ENCODE measurements at places on chromosomes 13 and 19.

- no peak for DNase-seq
Observed at GRCh38 chr19:32352241-32352630, 6.8 kb downstream of the ZNF507 start.

- DNase-seq = no peak
Observed at GRCh38 chr13:104737713-104738112, 1671.5 kb upstream of the SLC10A2 start.

- no peak for DNase-seq
Observed at GRCh38 chr19:1715540-1715939, 37.8 kb upstream of the ONECUT3 start.

DNA sequence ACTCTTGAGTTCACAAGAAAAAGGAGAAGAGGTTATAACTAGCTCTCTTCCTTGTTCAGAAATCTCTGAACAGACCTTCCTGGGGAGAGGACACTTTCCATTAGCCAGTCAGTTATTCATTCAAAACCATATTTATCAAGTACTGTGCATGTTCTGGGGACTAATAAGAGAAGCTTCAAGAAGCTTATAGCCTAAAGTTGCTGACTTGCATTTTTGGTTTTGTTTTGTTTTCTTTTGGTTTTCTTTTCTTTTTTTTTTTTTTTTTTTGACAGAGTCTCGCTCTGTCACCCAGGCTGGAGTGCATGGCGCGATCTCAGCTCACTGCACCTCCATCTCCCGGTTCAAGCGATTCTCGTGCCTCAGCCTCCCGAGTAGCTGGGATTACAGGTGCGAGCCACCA lies 471.4 kb downstream of the KLF12 start:
- no peak for DNase-seq

Data from stimulated activated CD4-positive, alpha-beta T cell treated with anti-CD3 and anti-CD28 coated beads, TNF-alpha, amount 100 ng/mL, for 4 hours (primary cell).